ENCODE measurements at places on chromosomes 4 and X.

DNA sequence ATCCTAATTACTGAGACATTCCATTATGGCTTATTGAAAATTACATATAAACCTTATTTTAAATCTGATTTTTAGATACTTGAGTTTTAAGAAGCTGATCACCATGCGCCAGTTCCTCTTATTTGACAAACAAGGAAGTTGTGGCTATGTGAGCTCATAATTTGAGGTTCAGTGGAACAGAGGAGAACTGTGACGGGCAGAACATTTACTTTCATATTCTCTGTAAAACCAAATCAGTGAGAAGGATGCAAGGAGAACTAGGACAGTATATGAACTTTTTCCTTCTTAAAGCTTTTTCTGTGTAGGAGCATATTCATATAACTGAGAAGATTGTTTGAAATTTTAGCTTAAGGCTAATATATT, 25.3 kb downstream of the STIM2 start:
- DNase-seq, result no peak

DNA sequence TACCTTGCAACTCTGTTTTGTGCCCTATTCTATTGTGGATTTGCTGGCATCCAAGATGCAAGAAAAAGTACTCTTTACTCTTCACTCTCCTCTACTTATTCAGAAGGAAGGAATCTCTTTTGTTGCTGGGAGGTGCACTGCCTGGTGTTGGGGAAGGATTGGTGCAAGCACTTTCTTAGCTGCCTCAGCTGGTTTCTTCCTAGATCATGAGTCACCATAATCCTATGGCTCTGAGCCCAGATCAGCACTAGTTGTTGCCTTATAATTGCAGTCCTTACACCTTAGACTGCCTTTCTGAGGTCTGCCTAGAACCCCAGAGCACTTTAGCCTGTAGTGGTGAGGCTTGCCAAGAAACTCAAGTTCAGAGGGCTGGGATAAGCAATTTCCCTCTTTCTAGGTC, 37.0 kb upstream of the CT83 start:
- no peak for DNase-seq

DNA sequence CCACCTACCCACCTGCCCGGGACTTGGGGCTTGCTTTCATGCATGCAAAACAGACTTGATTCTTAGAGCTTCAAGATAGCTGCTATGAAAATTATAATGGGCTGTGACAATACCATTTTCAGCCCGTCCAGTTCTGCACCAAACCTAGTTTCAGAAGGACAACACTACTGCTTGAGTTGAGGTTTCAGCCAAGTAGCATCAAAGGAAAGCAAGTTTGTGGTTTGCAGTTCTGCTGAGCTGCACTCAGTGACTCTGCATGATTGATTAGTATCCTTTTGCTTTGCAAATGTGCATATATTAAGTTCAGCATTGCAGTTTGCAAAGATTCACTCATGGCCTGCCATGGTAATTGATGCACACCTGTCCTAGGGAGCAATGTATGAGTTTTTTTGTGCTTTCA, 442.7 kb downstream of the RPA4 start:
- no peak for DNase-seq

DNA sequence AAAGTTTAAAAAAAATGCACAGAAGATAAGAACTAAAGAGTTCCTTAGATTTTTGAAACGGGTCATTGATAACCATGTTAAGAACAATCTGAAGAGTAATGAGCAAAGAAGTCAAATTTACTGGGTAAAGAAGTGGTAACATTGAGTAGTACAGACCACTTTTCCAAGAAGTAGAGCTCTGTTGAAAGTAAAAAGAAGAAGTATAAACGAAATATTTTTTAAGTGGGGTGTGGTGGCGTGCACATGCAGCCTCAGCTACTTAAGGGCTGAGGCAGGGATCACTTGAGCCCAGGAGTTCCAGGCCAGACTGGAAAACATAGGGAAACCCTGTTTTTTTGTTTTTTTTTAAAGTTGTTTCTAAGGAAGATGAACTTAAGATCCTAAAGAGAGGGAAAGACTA, 68.5 kb downstream of the UBA6 start:
- DNase-seq, result no peak

GRCh38 chrX:69093960-69094871, 71.0 kb downstream of the PJA1 start:
- DNase-seq, result no peak

- no peak for DNase-seq
Observed at GRCh38 chrX:28552322-28552721, 34.9 kb upstream of the IL1RAPL1 start.

GRCh38 chrX:48969471-48969870, 2.2 kb downstream of the KCND1 start:
- no peak for DNase-seq

- DNase-seq, result no peak
Observed at GRCh38 chr4:141238186-141238585, 17.5 kb downstream of the ZNF330 start.

- no peak for DNase-seq
Observed at GRCh38 chrX:138945219-138945618, 233.7 kb upstream of the FGF13 start.

DNA sequence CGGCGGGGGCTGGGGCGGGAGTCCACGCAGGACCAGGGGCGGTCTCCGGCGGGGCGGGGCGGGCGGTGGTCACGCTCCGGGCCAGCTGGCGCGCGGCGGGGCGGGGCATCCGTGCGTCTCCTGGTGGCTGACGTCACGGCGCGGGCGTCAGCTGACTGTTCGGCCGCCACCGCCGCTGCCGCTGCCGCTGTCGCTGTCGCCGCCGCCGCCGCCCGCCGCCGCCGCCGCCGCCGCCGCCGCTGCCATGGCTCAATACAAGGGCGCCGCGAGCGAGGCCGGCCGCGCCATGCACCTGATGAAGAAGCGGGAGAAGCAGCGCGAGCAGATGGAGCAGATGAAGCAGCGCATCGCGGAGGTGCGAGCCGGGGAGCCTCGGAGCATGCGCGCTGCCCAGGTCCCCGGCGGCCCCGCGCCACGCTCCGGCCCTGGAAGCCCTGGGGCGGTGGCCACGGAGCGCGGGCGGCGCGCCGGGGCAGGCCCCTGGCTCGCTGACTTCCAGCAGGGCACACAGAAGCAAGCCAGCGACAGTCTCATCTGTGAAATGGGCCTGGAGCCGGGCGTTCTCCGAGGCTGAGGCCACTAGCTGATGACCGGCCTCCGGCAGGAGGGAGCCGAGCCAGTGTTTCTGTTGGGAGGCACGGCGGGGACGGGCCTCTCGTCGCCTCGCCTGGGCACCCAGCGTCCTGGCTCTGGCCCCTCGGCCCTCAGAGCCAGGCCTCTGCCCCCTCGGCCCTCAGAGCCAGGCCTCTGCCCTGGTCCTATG, at the start of gene FAM50A:
FAM50A (plus strand) TSS at position 150 of the 763 bp plus-strand sequence; CDS start at position 245, 95 bp downstream.
- DNase-seq, result no peak

GRCh38 chr4:130178106-130178505, 1082.2 kb downstream of the C4orf33 start:
- no peak for DNase-seq

DNA sequence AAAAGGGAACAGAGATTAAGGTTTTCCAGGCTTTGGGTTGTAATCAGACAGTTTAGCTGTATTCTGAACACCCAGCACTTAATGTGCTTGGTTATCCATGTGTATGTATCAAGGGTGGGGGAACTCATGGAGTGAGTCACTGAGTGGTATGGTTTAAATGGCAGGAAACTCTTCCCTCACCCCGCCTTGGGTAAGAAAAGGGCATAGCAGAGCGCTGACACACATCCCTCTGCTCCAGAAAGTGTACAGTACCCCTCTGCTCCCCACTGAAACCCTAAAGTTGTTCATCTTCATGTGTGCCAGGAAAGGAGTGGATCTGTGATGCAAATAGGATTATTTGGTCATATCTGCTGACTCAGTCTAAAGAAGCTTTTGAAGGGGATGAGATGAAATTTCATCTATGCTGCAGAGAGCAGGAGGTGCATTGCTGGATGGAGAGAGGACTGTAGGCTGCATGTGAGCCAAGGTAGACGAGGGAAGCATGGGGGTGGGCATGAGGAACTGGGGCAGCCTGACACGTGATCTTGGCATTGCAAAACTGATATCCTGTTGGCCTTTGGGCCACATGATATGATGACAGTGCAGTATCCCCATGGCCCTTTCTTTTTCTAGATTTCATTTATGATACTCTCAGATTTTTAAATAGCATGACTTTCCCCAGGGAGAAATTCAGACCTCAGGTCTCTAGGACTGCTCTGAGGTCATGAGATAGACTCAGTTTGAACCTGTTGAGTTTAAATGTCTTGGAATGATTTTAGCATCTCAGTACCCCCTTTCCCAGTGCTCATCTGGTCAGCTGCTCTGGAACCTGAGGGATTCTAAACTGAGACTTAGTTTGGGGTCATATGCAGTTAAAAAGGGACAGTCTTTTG, 84.8 kb downstream of the TMEM164 start:
- DNase-seq, result no peak

DNA sequence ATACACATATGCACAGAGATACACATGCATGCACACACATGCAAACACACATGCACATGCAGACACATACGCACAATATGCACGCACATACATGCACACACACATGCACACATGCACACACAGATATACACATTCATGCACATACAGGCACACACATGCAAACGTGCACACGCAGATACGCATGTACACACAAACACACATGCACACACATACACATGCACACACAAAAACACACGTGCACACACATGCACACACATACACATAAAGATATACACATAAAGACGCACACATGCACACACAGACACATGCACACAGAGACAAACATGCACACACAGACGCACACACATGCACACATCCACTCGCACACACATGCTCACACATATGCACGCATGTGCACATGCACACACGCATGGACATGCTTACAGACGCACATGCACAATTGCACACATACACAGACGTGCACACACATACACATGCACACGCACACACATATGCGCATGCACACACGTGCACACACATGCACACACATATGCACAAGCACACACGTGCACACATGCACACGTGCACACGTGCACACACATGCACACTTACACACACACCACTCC, 145.2 kb downstream of the ADRA2C start:
- no peak for DNase-seq

- no peak for DNase-seq
Observed at GRCh38 chrX:24423960-24424359, 41.1 kb upstream of the PDK3 start.

DNA sequence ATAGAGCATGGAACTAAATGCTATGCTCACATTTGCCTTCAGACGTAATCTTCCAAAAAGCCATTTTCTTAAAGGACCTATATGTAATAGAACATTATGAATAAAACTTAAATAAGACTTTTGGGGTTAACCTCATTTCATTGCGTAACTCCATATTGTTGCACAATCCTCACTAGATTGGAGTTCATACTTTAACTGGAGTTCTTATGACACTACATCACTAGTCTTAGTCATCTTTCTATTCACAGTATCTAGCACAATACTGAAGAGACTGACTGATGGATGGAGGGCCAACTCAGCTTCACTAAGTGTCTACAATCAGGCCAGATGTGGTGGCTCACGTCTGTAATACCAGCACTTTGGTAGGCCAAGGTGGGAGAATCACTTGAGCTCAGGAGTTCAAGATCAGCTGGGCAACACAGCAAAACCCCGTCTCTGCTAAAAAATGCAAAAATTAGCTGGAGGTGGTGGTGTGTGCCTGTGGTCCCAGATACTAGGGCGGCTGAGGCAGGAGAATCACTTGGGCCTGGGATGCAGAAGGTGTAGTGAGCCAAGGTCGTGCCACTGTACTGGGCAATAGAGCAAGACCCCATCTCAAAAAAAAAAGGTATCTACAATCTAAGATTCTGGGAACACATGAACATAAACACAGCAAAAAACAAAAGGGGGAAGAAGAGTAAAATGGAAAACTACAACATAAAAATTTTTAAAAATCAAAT, 80.8 kb upstream of the MAB21L2 start:
- DNase-seq, result no peak

DNA sequence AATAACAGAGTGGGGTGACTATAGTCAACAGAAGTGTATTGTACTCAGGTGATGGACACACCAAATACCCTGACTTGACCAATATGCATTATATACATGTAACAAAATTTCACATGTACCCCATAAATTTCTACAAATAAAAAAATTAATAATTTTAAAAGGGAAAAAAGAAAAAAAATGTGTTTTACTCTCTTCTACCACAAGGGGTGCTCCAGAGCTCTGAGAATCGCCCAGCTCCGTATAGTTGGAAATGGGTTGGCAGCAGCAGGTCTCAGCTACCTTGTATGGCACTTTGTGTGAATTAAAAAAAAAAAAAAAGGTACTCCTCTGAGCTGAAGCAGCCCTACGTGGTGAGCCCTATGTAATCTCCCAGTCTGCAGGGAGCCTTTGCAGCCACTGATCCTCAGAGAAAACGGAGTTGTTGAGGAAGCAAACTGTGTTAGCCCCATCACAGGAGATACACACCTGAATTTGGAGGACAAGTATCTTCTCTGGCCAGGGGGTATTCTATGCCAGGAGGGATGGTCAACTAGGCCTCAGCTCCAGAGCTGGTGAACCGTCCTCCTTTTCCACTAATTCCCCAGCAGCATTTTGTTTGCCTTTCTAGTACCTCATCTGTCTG, 17.2 kb upstream of the POLA1 start:
- DNase-seq, result no peak

GRCh38 chr4:177047851-177048174, 255.1 kb upstream of the VEGFC start:
- DNase-seq, result no peak

GRCh38 chrX:107978707-107979307, 3.4 kb downstream of the TEX13B start:
- no peak for DNase-seq

DNA sequence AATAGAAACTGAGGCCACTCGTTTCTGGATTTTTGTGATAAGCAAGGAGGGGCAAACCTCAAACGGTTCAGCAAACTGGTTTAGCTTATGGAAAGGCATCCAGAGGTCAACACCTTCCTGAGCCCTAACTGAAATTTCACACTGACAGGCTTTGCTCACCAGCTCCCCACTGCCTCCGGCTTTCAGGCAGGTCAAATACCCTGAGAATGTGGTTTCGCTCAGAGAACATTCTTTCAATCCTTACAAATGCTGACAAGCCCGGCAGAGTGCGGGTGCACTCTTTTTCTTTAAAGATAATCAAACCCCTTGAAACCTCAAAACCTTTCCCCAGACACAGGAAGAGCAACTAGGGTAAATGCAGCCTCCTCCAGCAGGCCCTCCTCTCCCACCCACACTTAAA, 41.5 kb downstream of the CD40LG start:
- DNase-seq, result no peak

GRCh38 chr4:663438-664428, 10.3 kb downstream of the ATP5ME start:
- peak; percentile 38 for DNase-seq
